ENCODE measurements at places on chromosomes 16 and 17.

GRCh38 chr17:27430882-27431491, 25.3 kb upstream of the KSR1 start:
- no peak for DNase-seq

GRCh38 chr16:66476328-66477027, 49.4 kb downstream of the BEAN1 start:
- no peak for DNase-seq

DNA sequence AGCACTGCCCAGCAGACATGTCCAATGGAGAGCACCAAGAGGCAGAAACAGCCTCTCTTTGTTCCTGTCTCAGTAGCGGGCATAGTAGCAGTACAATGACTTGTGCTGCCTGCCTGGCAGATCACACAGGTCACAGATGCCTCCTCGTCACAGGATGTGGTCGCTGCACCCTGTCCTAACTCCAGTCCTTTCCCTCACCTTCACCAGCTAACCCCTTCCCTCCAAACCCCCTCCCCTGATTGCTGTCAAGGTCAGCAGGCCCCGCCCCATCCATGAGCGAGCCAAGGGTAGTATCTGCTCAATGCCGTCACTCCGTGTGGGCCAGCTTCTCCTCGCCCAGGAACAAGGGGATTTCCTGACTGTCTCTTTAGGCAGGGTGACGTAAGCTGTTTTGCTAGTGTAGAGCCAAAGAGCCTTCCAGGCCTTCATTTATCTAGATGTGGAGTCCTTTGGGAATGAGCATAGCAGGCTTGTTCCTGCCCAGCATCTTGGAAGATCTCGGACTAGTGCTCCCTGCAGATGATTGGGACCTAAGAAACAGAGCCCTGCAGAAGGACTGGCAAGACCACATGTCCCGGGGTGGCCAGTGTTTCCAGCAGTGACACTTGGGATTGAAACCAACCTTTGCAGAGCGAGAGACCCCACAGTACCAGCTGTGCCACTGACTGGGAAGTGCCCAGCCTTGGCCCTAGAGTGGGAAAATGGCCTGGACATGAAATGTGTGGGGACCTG, 75.9 kb upstream of the TNRC6C start:
- DNase-seq, result peak; percentile 81

GRCh38 chr16:77273815-77274214, 74.6 kb downstream of the SYCE1L start:
- DNase-seq, result no peak

GRCh38 chr17:80755650-80756405, 211.2 kb downstream of the RPTOR start:
- peak; percentile 26 for DNase-seq

- peak; percentile 44 for DNase-seq
These were observed 330.0 kb upstream of the PMFBP1 start for GRCh38 chr16:72501739-72502593.

- no peak for DNase-seq
These were observed 31.9 kb downstream of the COG1 start for GRCh38 chr17:73224663-73225305.

- no peak for DNase-seq
These were observed 66.2 kb upstream of the MTMR4 start for GRCh38 chr17:58580671-58581070.

DNA sequence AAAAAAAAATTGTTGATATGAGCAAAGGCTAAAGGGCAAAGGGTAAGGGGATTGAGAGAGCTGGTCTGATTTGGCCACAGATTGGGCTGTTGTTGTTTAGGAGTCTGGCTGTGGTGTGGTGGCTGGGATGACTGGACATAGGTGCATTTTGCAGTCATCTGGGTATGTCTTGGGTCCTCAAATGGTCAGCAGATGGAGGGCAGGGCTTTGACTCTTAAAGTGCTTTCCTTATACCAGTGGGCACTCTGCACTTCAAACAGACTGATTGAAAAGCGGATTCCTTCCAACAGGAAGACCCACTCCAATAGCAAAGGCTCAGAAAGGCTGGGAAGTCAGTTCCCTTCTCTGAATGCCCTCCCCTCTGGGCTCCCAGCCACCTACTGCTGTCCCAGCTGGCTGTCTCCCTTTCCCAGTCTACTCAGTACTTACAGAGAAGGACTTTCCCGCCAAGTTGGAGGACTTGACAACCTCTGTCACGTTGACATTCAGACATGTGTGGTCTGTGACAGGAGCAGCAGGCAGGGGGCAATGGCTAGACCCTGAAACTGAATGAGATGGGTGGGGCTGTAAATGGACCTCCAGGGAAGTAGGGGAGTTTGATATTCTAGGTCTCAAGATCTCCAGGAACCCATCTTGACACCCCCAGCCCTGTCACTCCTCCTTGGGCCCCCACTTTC, 19.6 kb upstream of the MFSD6L start:
- DNase-seq, result no peak

GRCh38 chr16:89784406-89784805, 32.0 kb downstream of the FANCA start:
- no peak for DNase-seq
